CD4-positive, alpha-beta T cell treated with Interleukin-6 at 100 ng/mL for 8 hours (primary cell): ENCODE measurements at places on chromosomes 3 and 15.

GRCh38 chr15:29734917-29735572 is 87.2 kb downstream of the TJP1 start:
- DNase-seq: no peak

GRCh38 chr15:43429687-43430086 is 58.8 kb downstream of the TUBGCP4 start:
- DNase-seq: no peak

GRCh38 chr15:52518487-52519371 is 10.0 kb downstream of the MYO5A start:
- no peak for DNase-seq

DNA sequence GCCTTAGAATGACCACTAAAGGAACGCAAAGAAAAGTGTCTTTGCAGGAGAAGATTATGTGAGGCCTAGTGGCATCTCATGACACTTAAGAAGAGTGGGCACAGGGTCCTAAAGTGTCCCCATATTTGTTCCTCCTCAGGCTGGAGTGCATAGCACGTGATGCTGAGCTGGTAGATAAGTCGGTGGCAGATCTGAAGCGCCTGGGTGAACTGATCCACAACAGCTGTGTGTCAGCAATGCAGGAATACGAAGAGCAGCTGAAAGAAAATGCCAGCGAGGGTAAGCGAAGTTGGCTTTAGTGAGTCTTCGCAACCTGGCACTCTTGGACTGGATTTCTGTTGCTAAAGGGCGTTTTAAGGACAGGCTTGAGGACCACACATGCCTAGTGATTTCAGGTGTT is 92.6 kb downstream of the CHD2 start:
- no peak for DNase-seq
